Umbilical cord (tissue), 2 donors: ENCODE measurements at places on chromosomes 11 and 22.

DNA sequence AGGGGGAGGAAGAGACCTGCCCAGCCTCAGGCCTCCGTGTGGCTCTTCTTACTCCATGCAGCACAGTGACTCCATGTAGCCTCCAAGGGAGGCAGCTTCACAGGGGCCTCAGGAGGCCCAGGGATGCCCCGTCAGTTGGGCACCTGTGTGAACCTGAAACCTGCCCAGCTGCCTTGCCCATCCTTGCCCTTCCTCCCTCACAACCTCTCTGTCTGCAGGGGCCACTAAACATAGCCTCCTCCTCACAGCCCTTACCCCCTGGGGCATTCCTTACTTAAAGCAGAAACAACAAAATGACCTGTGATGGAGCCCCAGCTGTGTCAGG is 7.1 kb downstream of the LRRC32 start:
- no peak for DNase-seq

DNA sequence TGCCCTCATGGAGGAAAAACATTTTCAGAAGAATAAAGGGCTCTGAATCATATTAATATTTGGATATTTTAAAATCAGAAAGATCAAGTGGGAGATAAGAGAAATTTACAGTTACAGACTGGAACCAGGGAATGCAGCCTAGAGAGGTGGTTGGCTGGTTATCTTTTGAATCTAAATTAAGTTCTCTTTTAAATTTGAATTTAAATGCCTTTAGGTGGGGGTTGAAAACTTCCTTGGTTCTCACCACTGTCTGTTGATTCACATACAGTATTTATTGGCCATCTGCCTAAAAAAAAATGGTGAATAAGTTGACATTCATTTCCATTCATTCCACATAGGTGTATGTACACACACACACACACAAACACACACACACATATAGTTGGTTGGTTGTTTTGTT is 35.7 kb upstream of the PTPRJ start:
- no peak for DNase-seq

DNA sequence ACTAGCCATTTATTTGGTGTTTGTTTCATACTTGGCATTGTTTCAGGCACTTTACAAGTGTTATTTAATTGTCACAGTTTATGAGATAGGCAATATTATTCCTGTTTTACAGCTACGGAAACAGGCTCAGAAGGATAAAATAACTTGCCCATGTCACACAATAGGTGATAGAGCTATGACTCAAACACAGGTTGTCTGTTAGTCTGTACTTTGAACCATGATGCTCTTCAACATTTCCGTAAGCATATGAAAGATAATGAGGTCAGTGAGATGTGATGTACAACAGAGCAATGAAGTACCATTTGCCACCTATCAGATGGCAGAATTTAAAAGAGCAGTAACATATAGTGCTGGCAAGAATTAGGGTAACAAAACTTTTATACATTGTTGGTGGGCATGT is 15.3 kb downstream of the TUG1 start:
- DNase-seq, result no peak

GRCh38 chr11:119194811-119195440 is 9.7 kb downstream of the NHERF4 start:
- DNase-seq, result no peak

DNA sequence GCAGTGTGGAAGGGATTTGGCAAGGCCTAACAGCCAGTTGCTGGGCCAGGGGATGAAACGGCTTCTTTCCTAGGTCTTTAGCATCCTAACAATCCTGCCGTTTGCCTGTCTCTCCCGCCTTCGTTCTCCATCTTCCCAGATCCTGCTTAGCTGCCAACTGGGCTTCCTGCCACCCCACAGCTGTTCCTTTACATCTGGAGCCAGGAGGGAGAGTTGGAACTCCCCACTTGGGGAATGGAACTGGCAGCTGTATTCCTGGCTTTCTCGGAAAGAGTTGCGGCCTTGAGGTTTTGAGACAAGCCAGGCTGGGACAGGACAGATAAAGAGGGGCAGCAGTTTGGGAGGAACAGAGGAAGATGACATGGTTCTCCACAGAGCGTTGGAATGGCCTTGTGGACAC is 59.6 kb downstream of the ST3GAL4 start:
- DNase-seq, result peak; percentile 97

DNA sequence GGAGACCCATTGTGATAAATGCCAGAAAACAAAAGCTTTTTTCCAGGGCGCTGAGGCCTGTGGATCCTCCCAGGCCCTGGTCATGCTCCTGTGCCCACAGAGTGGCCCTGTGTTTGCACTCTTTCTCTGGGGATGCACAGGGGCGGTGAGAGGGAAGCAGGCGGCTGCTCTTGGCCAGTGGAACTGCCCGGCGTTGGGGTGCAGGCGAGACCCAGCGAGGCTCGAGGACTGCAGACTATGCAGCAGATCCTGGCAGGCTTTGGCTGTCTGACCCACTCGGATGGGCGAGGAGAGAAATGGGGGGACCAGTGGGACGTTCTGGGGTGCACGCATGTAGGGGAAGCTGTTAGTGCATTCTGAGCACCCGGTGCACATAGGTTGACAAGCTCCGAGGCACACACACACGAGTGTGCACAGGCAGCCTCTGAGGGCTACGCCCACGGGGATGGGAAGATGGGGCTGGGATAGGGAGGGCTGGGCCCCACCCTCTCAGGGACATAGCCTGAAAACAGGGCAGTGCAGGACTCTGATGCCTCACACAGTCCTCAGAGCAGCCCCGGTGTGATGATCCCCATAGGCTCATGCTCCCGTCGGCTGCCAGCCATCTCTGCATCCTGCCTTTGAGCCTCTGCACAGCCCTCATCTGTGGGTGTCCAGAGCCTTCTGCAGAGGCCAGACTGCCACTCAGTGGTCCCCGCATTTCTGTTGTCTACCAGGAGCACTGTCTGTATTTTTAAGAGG is 1233.5 kb downstream of the BRD1 start:
- no peak for DNase-seq

DNA sequence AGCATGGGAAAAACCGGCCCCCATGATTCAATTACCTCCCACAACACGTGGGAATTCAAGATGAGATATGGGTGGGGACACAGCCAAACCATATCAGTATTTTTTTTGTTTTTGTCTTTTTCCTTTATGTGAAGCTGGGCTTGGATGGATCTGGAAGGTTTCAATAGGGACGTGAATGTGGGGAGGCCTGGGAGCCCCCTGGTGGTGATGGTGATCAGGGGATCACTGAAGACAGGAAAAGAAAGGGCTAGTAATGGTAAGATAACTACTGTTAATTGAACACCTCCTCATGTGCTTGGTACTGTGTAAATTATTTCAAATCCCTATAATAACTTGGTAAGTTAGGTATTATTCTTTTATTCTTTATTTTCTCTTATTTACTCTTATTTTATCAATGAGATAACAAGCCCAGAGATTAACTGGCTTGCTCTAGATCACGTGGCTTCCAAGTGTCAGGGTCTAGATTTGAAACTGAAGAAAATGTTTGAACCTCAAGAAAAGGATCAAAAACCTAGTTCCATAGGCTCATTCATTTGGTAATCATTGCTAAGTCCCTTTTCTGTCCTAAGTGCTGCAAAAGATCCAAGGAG is 364.2 kb downstream of the TENM4 start:
- no peak for DNase-seq

- no peak for DNase-seq
Observed at GRCh38 chr11:108343714-108344113, 120.8 kb downstream of the ATM start.

DNA sequence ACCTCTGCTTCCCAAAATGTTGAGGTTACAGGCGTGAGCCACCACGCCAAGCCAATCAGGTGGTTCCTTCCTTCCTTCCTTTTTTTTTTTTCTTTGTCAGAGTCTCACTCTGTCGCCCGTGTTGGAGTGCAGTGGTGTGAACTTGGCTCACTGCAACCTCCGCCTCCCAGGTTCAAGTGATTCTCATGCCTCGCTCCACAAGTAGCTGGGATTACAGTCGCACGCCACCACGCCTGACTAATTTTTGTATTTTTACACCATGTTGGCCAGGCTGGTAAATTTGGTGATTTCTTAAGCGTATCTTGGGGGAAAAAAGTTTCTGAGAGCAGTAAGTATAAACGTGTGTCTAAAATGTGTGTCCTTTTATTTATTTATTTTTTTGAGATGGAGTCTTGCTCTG is 18.2 kb upstream of the SPINDOC start:
- no peak for DNase-seq

DNA sequence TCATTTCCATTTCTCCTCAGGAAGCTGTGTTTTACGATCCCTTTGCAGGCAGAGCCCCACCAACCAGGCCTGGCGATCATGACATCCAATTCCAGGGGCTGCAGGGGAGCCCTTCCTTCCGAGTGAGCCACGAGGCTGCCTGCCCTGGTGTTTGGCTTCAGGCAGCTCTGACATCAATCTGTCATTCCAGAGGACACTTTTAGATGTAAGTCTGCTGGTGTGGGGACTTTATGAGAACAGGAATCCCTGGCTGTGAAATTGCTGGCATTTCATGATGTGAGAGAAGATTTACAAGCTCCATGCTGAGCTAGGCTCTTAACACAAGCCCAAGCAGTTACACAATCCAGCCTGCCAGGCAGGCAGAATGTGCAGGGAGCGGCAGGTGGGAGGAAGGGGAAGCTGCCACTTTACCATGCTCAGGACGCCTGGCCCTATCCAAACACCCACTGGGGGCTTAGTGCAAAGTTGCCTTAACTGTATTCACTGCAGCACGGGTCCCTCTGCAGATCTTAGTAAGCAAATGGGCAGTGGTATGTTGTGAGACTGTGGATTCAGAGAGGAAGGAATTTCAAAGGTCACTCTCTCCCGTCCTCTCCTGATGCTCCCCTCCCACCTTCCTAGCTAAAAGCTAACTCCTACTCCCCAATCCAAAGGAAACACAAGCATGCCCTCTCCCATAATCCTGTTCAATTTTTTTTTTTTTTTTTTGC is 43.4 kb upstream of the MICAL2 start:
- peak; percentile 67 for DNase-seq

DNA sequence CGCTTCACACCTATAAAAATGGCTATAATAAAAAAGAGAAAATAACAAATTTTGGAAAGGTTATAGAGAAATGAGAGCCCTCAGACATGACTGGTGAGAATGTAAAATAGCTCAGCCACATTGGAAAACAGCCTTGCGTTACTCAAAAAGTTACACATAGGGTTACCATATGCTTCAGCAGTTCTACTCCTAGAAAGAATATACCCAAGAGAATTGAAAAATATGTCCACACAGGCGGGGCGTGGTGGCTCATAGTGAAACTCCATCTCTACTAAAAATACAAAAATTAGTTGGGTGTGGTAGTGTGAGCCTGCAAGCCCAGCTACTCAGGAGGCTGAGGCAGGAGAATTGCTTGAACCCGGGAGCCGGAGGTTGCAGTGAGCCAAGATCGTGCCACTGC is 7.6 kb upstream of the JHY start:
- no peak for DNase-seq

DNA sequence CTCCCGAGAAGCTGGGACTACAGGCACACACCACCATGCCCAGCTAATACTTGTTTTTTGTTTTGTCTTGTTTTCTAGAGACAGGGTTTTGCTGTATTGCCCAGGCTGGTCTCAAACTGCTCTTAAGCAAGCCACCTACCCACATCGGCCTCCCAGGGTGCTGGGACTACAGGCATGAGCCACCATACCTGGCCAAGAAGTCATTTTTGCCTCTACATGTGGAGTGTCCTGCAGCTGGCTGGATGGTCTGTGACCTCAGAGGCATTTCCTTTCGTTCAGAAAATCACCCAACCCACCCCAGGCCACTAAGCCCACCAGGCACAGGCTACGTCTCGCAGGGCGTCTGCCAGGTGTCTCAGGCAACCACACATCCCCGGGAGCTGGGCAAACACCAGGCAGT is 12.8 kb downstream of the SHANK2 start:
- no peak for DNase-seq

GRCh38 chr11:104476898-104477297 is 313.0 kb upstream of the PDGFD start:
- no peak for DNase-seq

- DNase-seq, result no peak
Observed at GRCh38 chr11:26579683-26580082, 7.6 kb upstream of the MUC15 start.

GRCh38 chr11:62556875-62557631 is 10.4 kb upstream of the AHNAK start:
- DNase-seq, result peak; percentile 19

DNA sequence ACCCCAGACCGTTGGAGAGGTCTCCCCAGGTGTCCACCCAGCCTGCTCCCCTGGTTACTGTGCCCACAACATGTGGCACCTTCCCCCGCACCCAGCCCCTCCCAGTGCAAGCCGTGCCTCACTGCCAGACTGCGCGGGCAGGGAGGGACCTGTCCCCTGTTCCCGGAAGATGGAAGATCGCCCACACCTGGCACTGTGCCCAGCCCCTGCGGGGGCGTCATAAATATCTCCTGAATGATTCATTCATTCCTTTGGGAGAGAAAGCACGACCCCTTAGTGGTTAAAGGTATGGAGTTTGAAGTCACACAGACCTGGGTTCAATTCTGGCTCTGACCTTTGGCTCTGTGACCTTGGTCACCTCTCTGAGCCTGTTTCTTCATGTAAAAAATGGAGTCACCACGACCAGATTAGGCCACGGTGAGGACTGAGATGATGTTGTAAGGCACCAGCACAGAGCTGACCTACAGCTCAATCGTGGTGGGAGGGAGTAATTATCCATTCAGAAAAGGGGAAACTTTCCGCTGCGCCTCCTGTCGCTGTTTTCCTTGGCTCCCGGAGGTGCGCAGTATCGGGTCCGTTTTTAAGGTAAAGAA is 497 bp upstream of the SYT12 start:
- DNase-seq, result peak; percentile 37

- no peak for DNase-seq
Observed at GRCh38 chr11:32888805-32889204, 3.8 kb upstream of the QSER1 start.

- no peak for DNase-seq
Observed at GRCh38 chr11:35804451-35805040, 139.3 kb upstream of the LDLRAD3 start.

GRCh38 chr11:47147250-47147649 is 29.4 kb downstream of the ARFGAP2 start:
- no peak for DNase-seq

DNA sequence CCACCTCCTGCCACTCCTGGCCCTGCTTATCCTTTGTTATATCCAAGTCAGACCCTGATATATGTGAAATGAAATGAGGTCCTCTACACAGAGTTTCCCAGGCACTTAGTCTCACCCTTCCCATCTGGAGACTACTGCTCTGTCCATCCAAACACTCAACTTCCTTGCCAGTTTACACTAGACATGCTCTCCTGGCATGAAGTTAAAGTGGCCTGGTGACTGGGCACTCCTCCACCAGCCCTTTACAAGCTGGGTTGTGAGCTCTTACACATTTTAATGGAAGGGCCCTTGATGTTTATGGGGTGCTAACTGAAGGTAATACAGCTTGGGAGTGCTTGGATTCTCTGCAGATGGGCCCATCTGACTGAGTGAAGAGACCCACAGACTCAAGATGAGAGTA is 216.1 kb upstream of the NARS2 start:
- DNase-seq, result no peak

DNA sequence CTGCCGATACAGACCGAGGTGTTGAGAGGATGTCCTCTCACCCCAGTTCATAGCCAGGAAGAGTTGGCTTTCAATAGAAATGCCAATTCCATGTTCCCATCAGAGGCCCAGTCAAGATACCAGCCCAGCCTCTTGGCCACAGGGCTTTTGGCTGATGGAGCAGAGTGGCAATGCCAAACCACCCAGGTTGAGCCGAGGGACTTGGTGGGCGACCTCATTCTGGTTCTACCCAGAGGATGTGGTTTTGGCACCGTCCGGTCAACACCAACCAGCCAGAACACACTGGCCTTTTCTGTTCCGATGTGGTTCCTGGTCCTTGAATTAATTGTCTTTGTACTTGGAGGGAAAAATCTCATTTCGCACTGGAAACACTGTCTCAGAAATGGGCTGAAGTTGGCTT is 60.5 kb downstream of the COMMD9 start:
- no peak for DNase-seq
